ENCODE measurements at places on chromosomes 5 and 9. TPM values are rescaled to one million over a fixed set of nuclear protein-coding genes. Genes with fewer than 3 reads are reported as not detected.

DNA sequence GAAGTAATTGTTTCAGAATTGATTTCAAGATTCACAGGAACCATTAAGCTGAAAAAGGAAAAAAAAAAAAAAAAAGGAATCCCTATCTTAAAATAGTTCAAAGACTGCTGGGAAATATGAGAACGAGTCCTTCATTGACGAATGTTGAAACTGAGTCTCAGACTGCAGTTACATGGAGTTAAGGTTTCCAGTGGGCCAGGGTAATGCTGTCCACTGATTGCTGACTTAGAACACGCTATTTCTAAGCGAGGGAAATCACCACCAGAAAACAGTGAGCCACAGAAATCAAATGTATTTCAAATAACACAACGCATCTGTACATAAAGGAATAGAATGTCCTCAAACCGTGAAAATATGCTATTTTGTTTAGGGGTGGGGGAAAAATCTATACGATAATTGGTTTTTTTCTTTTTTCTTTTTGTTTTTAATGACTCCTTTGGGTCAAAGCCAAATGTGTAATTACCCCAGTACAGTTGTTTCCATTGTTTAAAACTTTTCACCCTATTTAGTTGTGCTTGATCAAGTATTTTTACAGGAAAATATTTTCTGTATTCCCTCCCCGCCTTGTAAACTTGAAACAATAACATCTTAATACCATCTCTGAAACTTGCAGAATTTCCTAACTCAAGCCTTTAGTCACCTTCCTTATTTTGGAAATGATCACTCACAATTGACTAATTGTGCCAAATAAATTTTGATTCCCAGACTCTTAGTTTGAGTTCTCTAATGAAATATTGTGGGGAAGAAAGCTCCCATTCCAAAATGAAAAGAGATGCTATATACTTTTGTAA lies 208.3 kb downstream of the MCTP1 start:
- DNase-seq, result no peak

F2RL1 gene
- 23.0 TPM for total RNA-seq

DNA sequence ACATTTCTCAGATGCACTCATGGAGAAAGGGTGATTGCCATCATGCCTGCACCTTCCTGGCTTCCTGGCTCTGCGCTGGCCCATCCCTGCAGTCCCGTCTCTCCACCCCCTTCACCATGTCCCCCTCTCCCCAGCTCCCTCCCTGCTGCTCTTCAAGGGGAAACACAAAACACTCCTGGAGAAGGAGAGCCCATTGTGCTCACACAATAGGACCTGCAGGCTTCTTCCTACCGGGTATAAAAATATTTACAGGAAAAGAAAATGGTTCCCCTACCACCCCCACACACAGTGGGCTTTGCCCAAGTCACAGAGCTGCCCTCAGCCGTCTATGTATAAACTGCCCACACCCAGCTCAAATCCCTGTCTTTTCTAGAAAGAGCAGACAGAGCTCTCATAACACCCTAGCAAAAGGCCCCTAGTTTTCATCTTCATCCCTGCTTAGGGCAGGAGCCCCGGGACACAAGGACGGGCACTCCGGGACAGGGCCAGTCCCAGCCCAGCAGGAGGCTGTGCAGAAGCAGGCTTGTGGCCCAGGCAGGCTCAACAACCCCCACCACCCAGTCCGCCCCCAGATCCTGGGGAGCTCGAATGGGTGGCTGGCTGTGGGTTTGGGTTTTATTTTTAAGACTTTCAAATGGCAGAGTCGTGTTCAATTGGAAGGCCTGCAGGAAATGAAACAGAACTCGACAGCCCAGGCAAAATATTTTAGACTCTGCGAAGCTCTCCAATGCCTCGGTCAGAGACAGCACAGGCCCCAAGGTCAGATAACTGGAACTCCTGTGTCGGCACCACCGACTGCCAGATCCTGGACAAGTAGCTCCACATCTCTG lies 77.3 kb downstream of the LRSAM1 start:
- no peak for DNase-seq

ROPN1L gene
- 0.37 TPM for total RNA-seq

EQTN gene
- not detected for total RNA-seq

SDHA gene
- total RNA-seq, result 78.7 TPM

- no peak for DNase-seq
Measured at GRCh38 chr9:8860925-8861324, 1061.3 kb upstream of the DMAC1 start.

GALNT10 gene
- total RNA-seq, result 15.4 TPM

FAM221B gene
- not detected for total RNA-seq

DNA sequence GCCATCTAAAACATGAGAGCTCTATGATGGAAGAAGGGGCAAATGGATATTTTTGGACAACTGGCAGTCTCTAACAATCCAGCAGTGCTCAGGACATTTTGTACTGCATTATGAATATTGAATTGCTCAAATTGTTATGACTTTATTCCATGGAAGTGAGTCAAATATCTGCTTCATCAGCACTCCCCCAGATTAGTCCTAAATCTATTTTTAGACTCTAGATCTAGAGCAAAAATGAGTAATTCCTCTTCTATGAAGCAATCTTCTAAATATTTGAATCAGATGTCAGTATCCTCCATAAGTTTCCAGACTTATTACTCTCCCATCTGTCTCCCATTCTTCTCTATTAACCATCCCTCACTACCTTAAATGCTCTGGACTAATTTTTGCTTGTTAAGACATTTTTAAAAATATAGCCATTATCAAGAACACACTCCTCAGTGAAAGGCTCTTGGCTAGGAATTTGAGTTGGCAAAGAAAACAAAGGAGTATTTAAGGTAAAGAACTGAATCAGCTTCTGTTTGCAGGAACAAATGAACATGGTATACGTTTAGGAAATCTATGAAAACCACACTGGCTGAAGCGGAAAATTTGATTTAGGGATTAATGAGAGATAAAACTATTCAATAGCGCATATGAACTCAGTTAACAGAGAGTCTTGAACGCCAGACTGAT lies 300.9 kb downstream of the MCTP1 start:
- no peak for DNase-seq

- DNase-seq, result no peak
Measured at GRCh38 chr5:167864801-167865200, 426.6 kb upstream of the WWC1 start.

GRCh38 chr9:4146293-4146692 lies 153.6 kb downstream of the GLIS3 start:
- no peak for DNase-seq

GRCh38 chr5:134018154-134018985 lies 13.6 kb upstream of the VDAC1 start:
- no peak for DNase-seq
